ENCODE measurements at places on chromosomes 11 and 22. TPM values are rescaled to one million over a fixed set of nuclear protein-coding genes. Genes with fewer than 3 reads are reported as not detected.

DNA sequence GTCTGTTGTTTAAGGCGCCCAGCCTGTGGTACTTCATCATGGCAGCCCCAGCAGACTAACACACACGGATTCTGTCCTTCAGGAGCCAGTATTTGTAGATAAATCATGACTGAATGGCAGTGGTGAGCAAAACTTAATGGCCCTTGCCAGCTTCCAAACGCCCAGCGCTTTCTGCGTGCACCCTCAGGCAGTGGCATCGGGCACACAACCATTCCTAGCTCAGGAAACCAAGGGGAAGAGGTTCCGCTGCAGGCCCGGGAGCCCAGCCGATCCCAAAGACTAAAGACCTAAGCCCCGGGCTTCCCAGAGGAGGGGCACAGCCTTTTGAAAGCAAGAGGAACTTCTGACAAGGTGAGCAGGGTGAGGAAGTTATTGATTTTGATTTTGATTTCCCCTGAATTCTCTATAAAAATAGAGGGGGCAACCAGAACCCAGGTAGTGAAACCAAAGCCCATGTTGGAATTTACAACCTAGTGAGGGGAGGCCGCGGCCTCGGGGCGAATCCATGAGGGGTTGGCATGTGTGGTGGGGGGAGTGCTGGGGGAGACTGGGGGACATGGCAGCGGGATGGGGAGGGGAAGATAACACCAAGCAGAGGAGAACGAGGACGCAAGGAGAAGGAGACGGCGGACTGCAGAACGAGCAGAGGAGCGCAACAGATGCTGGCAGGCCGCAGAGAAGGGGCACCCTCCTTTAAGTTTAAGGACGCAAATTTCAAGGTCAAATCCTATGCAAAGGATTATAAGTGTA is 79.9 kb upstream of the SEPTIN5 start:
- DNase-seq, result no peak

OR4A16 gene
- total RNA-seq, result not detected

- no peak for DNase-seq
Measured at GRCh38 chr22:38170469-38170868, 11.2 kb downstream of the PLA2G6 start.

DNA sequence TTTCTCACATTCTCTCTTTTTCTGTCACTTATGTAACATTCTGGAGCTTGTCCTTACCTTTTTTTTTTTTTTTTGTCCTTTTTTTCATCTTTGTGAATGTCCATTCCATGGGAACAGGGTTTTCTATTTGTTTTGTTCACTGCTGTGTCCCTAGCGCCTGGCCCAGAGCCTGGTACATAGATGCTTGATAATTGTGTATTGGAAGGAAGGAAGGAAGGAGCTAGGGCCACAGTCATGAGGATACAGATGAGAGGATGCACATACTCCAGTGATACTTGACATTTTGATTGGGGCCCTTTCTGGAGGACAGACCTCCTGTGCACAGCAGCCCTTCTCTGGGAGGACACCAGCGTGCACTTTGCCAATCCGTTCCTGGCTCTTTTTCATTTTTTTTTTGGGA is 68.9 kb downstream of the KIAA1671 start:
- no peak for DNase-seq

DNA sequence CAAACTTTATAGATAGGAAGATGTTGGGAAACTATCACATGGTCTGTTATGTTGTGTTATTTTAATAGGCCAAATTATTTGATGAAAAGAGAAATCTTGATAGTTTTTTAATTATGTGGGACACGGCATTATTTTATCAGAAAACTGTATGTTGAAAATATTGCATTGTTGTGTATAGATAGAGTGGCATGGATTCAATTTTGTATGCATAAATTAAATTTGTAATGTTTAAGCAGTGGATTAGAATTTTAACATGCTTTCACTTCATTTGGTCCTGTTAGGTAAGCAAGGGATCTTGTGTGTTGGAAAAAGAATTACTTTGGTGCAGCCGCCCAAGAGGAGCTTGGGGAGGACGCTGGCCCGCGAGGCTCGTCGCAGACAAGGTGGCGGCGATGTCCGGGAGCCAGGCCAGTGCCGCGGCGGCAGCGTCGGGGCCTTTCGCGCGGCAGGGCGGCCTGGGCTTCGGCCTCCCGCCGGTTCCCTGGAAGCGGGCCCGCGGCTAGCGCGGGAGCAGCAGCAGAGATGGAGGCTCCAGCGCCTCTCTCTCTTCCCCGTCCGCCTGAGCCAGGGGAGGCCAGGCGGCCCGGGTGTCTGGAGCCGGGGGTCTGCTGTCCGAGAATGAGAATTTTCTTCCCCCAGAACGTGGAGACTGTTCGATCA is 82.7 kb downstream of the GGT1 start:
- DNase-seq, result no peak

DNA sequence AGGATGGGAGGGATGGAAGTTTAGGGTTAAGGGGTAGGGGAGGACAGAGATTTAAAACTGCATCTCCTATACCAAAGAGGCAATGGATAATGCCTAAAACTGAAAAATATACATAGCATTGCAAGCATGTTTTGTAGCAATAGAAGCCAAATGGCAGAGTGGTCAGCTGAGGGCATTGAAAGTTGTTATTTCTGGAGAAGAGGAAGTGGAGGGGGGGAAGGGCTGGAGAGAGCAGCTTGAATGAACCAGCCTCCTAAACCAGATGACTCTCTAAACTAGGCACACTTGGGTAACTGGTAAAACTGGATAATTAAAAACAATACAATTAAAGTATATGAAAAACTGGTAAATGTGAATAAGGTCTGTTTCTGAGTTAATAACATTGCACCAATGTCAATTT is 70.3 kb upstream of the TP53I11 start:
- no peak for DNase-seq

WNT11 gene
- not detected for total RNA-seq

DNA sequence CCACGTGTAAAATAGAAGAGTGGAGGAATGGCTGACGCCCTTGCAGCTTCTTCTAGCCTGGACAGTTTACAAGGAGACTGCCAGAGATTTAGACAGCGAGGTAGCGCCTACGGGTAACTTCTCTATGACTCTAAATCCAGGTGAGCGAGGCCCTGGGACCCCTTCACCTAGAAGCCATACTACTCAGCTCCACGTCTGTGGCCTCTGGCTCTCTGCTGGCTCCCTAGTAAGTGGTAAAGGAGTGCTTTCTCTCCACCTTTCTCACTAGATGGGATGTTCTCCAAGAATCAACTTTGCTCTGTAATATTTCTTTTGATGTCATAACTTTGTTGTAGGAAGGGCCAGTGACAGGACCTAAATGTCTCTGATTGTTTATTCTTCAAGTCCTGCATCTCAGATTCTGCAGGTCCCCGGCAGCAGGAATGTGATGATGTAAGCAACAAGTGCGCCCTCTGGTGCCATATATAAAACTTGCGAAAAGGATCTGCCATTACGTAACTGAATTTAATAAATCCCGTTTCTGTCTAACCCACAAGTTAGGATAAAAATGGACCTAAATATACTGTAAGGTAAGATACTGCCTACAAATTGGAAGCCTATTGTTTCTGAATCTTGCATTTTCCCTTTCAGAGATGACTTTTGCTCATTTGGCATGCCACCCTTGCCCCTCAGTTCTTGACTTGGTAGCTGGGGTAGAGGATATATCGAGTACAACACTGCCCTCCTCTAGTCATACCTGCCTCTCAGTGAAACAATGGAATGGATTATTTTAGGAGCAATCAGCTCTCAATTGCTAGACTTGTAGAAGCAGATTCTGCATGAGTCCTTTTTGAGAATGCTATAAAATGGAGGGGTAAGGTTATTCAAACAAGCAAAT is 11.0 kb upstream of the PTPN5 start:
- peak; percentile 71 for DNase-seq

DNA sequence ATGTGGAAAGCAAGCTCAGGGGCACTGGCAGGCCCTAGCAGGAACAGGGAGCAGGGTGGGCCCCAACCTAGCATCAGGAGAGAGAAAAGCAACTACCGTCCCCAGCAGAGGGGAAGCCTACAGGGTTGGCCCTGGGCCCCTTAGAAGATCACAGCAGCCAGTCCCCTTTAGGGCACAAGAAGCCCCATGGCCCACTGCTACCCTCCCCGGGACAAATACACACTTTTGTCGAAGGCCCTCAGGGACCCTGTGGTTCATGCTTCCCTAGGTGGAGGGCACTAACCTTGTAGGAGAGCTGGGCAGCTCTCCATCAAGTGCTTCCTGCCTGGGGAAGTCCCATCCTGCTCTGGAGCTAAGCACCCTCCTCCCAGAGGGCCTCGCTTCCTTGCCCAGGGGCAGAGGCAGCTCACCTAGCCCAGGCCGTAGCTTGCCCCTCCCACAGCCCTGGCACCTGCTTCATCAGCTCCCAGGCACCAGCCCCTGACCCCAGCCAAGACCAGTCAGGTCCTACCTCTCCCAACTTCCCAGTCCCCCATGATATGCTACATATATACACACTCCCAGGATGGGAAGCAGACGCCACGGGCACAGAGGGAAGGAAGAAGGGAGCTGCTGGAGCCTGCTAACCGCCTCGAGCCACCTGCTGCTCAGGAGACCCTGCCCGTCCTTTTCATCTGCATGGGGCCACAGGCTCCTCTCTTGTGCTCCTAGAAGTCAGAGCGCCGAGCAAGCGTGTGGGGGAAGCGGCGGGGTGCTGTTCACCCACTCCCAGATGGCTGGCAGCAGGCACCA is 20.1 kb downstream of the SUN2 start:
- no peak for DNase-seq

DNA sequence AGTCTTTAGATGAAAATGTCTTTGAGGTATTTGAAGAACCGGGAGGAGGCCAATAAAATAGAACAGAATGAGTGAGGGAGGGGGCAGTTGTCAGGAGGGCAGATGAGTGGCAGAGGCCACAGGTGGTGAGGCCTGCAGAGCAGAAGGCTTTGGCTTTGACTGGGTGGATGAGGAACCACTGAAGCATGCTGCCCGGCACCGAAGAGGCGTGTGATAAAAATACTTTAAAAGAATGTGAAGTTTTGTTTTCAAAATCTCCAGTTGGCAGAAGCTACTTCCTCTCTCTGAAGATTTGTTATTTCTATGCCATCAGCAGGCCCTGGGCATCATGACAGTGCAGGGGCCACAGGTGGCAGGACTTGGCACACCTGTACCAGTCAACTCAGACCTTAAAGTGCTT is 6.3 kb downstream of the MS4A12 start:
- DNase-seq, result no peak

- DNase-seq, result no peak
Measured at GRCh38 chr11:123905826-123906225, 3.9 kb downstream of the OR8D4 start.

DNA sequence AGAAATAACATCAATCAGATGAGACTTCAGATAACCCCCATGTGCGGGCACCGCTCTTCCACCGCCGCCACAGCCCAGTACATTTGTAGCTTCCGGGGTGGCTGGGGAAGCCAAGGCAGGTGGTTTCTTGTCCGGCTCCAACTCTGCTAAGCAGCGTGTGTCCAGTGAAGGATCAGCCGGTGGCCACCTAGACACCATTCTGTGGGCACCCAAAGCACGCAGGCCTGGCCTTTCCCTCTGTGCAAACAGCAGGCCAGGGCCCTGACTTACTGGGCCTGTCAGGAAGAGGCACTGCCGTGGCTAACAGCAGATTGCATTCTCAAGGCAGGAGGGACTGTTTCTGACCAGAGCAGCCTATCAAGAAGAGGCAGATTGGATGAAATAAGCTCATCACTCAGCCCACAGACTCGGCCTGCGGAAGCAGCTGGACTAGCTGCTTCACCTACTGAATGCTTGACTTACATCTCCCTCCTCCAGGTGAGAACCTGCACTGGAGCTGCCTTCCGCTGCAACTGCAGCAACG is 74.8 kb downstream of the ETS1 start:
- no peak for DNase-seq

GRCh38 chr11:107050121-107050520 is 31.8 kb upstream of the GUCY1A2 start:
- no peak for DNase-seq

DNA sequence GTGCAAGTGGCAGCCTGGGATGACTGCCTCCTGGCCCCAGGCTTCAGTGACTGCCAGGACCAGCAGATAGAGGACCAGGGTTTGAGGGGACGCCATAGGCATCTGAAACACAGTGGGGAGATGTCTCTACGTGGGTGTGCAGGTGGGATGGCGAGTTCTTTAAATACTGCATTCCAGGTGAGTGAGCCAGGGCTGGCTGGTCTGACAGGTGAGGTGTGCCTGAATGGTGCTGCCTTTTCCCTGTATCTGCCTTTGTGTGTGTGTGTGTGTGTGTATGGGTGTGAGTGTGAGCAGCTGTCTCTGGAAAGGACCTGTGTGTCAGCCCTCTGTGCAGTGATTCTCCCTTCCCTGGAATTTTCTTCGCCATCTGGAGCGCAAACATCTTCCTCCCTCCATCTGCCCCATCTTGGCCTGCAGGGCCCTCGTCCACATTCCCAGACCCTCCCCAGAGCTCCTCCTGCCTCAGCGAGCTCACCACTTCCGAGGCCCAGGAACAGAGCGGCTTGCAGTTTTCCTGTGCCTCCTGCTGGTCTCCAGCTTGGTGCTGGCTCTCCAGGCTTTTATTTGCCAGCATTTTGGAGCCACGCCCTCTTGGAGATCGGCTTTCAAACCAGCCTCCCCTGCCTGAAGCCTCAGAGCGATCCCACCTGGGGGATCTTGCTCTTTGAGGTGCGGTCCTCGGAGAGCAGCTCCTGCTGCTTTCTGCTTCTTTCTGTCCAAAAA is at the start of gene GPHA2:
GPHA2 (minus strand) TSS at position 535 of the 723 bp plus-strand sequence; CDS start at position 102, 433 bp downstream.
- no peak for DNase-seq

DNA sequence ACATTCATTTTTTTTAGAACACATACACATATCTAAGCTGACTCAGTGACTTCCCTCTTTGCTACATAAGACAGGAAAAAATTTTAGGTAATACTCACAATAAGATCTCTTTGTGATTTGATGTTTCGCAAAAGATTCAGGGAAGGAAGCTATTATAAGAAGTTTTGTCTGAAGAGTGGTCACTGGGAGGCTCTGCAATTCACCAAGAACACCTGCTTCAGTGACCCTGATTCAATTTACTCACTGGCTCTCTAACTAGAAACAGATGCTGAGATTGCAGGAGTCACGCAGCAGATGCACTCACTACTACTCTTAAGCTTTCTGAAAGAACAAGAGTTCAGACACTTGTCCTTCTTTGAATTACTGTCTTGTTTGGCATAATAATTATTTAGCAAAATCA is 193.6 kb upstream of the DDI1 start:
- peak; percentile 94 for DNase-seq

DNA sequence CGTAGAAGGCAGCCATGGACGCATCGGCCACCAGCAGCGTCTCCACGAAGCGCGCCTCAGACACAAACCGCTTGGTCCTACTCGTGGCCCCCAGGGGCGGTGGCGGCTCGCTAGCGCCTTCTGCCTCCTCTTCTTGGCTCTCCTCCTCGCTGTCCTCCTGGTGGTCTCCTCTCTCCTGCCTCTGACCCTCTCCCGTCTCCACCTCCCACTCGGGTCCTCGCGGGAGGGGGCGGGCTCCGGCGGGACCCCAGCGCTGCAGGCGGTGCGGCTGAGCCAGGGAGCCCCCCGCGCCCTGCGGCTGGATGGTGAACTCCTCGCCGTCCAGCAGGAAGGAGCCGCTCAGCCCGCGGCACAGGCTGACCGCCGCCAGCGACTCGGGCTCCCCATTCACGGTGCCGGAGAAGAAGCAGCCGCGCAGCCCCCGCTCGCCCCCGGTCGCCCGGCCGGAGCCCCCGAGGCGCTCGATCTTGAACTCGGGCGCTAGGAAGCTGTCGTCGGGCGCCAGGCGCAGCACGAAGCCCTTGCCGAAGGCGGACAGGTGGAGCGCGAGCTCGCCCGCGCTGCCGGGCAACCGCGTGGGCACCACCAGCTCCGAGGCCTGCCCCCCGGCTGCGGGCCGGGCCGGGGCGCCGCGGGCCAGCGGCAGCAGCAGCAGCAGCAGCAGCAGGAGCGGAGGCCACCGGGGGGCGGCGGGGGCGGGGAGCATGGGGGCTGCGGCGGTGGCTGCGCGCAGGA is 661 bp downstream of the ADAMTS8 start:
- DNase-seq, result no peak

- DNase-seq, result no peak
Measured at GRCh38 chr11:70700871-70701270, 302.5 kb downstream of the CTTN start.

Measured in IMR-90 (cell line).